ENCODE measurements at places on chromosomes 2 and 18. TPM values are rescaled to one million over a fixed set of nuclear protein-coding genes. Genes with fewer than 3 reads are reported as not detected.

PNKD gene
- 24.6 TPM for total RNA-seq

FBXO36 gene
- total RNA-seq: 3.2 TPM

DNA sequence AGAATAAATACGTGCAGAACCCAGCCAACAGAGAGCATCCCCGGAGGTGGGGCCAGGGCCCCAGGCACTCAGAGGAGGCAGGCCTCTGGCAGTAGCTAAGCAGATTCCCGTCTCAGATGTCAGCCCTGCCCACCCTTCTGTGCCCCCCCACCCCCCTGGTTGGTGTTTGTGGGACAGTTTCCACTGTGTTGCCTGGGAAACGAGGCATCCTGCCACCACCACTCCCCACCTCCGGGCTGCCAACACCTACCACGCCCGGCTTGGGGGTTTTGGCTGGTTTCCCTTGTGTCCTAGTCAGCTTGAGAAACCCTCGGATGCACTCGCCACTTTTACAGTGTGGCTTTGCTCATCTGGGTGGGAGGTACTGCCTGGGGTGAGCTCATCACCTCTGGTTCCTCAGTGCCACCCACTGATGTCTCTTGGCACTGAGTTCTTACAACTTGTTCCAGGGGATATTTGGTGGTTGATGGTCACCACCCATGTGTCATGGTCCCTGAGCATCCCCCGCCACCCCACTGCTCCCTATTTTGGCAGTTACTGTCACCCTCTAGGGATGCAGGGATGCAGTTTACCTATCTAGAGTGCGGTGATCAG is 72.4 kb upstream of the YWHAQ start:
- no peak for DNase-seq

GRCh38 chr2:228869636-228870264 is 401.3 kb downstream of the PID1 start:
- DNase-seq: no peak

REG1B gene
- total RNA-seq: not detected

GRCh38 chr2:133838642-133839365 is 270.5 kb upstream of the NCKAP5 start:
- DNase-seq: no peak

ATP8B1 gene
- 79.6 TPM for total RNA-seq

- no peak for DNase-seq
Measured at GRCh38 chr2:218482651-218483050, 63.7 kb downstream of the VIL1 start.
